ENCODE measurements at places on chromosomes 12 and 14.

DNA sequence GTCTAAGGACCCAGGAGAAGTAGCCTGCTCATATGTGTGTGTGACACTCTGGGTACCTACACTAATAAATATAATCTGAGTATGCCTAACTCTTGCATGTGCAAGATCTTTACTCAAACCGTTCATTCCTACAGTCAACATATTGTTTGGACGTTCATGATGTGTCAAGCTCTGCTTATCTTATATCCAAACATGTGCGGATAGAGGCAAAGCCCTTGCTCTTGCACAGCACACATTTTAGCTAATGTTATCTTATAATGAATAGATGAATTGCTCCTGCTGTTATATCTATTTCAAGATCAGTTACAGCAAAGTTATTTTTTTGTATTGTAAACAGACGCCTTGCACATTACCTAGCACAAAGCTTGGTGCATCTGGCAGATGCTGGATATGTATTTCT lies 228.4 kb upstream of the FLRT2 start:
- DNase-seq, result no peak

GRCh38 chr14:58946431-58946830 lies 242.0 kb upstream of the DAAM1 start:
- DNase-seq, result no peak

GRCh38 chr12:21828779-21829178 lies 54.3 kb upstream of the KCNJ8 start:
- DNase-seq, result no peak

DNA sequence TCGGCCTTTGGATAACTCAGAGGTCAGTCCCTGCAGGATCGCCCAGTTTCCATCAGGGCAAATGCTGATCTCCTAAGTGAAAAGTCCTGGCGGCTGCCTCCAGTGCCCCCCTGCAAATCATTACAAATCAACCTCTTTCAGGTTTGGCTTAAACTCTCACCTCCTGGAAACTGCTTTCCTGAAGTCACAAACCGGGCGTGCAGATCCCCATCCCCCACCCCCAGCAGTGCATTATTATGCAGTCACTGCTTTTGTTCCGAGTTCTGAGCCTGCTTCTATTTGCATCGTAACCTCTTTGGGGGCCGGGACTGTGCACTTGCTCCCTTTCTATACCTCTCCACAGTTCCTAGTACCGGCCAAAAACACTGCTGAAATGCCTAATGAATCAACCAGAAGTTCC lies at the start of gene USP44:
USP44 (minus strand) TSS at position 172 of the 400 bp plus-strand sequence. CDS start 17,220 bp downstream, outside the sequence.
- DNase-seq, result no peak

DNA sequence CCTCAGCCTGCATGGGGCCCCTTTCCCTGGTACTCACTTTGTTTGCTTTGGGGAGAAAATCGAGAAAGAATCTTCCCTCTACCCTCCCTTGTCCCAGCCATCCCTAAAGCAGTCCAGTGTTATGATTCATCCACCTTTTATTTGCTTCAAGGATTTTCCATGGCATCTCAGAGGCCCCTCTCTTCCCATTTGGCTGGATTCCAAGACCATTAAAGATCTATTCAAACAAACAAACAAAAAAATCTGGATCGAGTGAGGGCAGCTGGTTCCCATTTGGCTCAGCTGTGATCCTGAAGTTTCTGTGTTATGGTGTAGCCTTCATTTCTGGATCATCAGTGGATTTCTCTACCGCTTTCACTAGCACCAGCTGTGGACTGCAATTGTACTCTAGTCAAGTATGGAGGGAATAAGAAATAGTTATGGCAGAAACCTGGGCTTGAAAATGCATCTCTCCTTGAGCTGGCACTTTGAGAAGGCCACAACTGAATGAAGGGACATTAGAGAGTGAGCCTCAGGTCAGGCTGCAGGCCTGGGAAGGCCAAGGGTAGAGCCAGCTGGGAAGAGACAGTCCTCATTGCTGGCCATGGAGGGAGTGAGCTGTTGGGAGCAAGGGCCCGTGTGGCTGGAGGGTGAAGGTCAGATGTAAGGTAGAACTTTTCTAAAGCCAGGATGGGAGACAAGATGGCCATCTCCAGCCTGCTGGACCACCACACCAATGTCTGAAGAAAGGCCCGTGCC lies 13.7 kb downstream of the KRT71 start:
- no peak for DNase-seq

DNA sequence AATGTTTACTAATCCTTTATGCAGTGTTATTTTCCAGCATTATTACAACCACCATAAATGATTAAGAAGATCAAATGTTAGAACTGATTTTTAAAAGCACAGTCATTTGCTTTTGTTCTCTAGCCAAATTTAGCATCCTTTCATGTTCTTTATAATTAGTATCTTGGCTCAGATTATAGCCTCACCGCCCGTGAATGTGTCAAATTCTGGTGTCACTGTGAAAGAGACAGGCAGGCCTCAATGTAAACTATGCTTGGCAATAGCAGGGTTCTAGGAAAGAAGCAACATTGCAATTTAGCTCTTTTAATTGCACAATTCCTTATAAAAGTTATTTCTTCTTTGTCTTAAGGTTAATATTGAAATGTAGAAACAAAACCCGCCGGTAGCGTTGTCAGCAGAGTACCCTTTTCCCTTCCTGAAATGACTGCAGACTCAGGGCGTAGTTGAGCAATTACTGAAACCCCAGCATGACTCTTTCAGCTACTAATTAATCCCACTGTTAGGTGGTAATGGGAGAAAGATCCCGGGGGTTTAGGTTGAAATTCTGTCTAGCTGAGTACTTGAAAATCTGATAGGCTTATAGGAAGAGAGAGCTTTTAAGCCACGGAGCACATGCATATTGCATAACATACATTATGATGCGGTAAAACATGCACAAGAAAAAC lies 1600.5 kb upstream of the SEL1L start:
- no peak for DNase-seq

GRCh38 chr12:53063708-53064612 lies 14.1 kb downstream of the TNS2 start:
- DNase-seq, result no peak

DNA sequence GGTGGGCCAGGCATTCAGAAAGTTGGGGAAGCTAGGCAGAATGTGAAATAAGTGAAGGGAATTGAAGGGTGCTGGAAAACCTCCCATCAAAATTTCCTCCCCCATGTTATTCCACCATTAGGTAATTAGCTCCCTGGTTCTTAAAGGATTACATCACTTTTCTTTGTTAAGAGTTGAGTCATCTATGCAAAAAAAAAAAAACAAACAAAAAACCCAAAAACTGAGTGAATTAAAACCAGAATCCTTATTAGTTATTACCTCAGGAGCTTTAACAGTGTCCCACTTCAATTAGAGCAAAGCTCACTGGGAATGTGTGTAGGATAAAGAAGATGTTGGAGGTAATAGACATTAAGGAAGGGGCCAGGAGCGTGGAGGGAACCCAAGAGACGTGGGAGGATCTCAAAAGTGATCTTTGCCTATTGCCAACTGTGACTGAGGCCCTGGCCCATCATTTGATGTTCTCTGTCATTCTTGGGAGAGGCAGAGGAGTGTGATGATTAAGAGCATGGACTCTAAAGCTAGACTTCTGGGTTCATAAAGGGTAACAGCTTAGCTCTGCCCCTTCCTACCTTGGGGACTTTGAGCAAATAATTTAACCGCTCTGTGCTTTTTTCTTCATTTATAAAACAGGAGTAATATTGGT lies 364.7 kb downstream of the APAF1 start:
- DNase-seq, result no peak

DNA sequence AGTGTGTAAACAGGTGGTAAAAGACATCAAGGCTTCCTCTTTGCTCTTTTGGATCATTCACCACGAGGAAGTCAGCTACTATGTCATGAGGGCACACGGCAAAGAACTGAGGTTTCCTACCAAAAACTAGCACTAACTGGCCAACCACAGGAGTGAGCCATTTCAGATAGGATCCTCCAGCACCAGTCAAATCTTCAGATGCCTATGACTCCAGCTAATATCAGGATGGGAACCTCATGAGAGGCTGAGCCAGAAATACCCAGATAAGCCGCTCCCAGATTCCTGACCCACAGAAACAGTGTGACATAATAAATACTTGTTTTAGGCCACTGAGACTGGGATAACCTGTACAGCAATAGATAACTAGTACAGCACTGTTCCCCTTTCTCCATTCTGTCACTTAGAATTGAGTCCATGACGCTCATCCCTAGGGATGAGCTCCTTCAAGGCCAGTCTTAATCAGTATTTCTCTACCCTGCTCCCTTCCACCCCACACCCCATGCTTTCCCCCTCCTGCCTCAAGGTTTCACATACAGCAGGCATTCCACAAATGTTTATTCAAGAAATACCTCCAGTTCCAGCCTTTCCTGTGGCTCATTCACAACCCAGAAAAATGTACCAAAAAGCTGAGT lies 68.4 kb downstream of the PPM1H start:
- DNase-seq, result no peak

- no peak for DNase-seq
Observed at GRCh38 chr14:64918216-64918615, 4.0 kb downstream of the CHURC1 start.

GRCh38 chr14:49909016-49909415 lies 16.1 kb downstream of the ARF6 start:
- no peak for DNase-seq

GRCh38 chr14:75234173-75235115 lies 44.2 kb upstream of the FOS start:
- no peak for DNase-seq

All from stimulated activated CD4-positive, alpha-beta T cell treated with anti-CD3 and anti-CD28 coated beads, Interleukin-4, amount 100 ng/mL, for 48 hours (primary cell).